ENCODE measurements at places on chromosomes 1 and 21.

- DNase-seq: no peak
Measured at GRCh38 chr1:77412069-77412819, 130.4 kb downstream of the AK5 start.

DNA sequence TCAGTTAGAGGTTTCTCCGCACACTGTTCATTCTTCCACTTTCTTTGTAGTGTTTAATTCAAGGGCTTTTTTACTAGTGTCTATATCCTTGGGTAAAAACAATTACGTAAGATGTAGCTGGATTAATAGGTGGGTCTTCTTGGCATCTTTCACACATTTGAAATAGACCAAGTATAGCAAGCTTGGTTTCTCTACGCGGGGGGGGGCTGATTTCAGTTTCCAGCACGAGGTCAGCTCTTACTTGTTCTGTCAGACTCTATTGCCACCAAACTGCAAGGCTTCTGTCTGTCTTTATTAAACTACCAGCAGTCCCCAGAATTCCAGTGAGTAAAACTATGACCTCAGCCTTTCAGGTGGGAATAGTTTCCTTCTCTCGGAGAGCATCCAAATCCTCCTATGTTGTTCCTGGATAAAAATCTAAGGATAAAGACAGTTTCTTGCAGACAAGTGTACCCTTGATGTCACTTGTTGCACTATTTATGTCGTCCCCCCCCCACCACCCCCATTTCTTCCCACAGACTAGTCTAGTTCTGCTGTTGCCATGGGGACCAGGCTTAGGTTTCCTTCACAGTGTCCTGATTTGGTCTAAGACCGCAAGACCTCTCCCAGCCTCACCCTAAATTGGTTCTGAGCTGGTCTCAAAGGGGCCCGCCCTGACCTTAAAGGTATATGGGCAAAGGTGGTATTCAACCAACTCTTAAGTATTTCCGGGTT is 17.0 kb downstream of the SPATA46 start:
- no peak for DNase-seq

GRCh38 chr1:165114022-165114888 is 242.3 kb downstream of the LMX1A start:
- DNase-seq: peak; percentile 53

GRCh38 chr21:41965461-41966013 is 11.7 kb upstream of the C2CD2 start:
- no peak for DNase-seq

GRCh38 chr1:17013491-17014320 is 2.0 kb upstream of the ATP13A2 start:
- DNase-seq: no peak

DNA sequence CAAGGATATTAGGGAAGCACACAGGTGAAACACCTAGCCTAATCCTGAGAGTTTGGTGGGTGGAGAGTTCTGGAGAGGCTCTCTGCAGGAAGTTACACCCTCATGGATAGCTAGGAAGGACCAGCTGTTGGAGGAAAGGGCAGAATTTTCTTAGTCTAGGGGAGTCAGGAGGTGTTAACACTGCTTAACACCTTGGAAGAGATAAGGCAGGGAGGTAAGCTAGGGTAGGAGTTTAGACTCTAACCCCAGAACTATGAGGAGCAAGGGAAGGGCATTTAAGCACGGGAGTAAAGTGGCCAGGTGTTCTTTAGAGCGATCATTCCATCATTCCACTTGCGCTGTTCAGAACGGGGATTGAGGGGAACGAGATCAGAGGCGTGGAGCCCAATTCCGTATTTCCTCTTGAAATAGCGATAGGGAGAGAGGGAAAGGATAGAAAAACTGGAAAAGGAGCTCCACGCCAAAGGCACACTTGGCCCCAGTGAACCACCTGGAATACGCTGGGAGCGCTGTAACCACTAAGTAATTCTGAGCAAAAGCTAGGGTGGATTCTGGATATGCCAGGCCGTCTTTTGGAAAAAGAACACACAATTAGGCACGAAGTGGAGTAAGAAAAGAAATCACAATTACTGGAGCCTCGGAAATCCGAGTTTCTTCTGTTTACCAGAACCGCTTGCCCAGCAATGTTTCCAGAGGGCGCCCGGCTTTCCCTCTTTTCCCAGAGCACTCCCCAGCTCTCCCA is 1.5 kb upstream of the GPR137B start:
- DNase-seq: no peak

- no peak for DNase-seq
Measured at GRCh38 chr1:204368996-204369726, 9.4 kb upstream of the PLEKHA6 start.

DNA sequence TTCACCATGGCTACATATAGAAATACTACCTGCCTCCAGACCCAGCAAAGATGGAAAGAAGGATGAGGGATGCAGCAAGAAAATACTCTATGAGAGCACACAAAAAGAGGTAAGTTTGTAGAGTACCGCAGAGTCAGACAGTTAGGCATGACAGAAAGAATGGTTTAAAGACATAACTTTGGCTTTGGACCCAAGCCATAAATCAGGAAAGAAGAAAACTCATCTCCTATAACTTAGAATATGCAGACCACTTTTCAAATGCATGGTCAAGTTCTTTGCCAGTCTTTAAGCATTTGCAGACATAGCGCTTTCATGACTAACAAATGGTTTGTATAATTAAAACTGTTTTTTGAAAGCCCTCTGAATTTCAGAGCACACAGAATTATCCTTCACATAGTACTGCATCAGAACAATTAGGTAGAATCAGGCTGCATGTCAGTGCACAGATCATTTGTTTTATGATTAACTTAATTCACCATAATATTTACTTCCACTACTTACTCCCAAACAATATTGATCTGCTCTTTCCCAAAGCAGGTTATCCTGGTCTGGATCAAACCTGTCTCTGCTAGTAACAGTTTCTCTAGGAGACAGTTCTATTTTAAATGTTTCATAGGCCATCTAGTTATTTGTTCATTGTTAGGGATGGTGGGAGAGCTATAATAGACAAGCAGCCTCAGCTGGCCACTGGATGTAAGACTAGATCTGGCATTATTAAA is 280.7 kb upstream of the NR5A2 start:
- DNase-seq: no peak

- DNase-seq: no peak
Measured at GRCh38 chr1:245311887-245312536, 157.2 kb downstream of the KIF26B start.

- no peak for DNase-seq
Measured at GRCh38 chr1:105886309-105886708, 1170.2 kb upstream of the PRMT6 start.

DNA sequence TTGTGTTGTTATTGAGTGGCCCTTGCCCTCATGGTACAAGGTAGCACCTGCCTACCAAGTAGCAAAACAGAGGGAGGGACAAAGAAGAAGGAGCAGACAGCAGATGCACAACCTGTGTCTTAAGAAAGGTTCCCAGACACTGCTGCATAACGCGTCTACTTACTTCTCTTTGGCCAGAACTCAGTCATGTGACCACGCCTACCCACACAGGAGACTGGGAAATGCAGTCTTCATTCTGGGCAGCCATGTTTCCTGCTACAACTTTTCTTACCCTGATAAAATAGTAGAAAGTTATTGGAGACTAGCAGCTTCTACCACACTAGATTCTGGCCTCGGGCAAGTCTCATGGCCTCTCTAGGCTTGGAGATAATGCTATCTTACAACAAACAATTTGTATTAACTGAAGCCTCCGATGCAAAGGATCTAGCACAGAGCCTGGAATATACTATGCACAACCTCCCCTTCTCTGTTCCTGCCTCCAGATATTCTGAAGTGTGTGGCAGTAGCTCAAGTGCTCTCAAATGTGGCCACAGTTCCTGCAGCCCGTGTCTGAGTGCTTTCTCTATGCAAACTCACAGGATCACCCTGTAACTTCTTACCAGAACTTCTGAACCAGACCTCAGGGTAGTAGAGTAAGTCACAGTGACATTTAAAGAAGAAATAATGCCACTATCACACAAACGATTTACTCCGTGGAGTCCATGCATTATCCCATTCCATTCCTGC is 34.1 kb upstream of the BTG2 start:
- DNase-seq: peak; percentile 63

GRCh38 chr1:119573886-119574285 is 66.9 kb downstream of the HSD3B1 start:
- no peak for DNase-seq

GRCh38 chr1:118154220-118154619 is 30.8 kb downstream of the SPAG17 start:
- DNase-seq: no peak

- no peak for DNase-seq
Measured at GRCh38 chr21:42311816-42312625, 3.2 kb downstream of the TFF3 start.

DNA sequence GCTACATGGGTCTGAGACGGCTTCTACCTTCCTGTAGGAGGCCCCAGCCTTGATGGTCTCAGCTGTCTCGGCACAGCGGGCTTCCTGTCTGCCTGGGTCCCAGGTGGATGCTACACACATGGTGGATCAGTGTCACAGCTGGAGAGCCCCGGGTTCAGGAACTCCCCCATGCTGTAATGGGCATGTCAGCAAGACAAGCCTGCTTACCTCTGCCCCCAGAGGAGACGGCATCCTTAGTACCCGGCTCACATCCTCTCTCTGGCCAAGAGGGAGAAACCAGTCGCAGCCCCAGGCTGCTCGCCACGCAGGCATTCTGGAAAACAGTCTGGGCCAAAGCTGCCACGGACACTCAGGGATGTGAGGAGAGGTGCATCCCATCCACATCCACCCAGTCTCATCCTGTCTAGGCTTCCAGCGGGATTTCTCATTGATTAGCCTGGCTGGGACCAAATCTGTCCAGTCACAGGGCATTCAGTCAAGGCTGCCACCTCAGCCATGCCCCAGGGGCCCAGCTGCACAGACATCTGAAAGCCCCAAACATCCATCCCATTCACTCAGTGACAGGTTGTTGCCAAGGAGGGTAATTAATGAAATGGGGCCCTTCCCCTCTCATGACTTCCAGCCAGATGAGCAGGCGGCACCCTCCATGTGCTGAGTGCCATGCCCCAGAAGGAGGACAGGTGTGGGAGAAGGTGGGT is 10.5 kb downstream of the SNAP47 start:
- DNase-seq: no peak

DNA sequence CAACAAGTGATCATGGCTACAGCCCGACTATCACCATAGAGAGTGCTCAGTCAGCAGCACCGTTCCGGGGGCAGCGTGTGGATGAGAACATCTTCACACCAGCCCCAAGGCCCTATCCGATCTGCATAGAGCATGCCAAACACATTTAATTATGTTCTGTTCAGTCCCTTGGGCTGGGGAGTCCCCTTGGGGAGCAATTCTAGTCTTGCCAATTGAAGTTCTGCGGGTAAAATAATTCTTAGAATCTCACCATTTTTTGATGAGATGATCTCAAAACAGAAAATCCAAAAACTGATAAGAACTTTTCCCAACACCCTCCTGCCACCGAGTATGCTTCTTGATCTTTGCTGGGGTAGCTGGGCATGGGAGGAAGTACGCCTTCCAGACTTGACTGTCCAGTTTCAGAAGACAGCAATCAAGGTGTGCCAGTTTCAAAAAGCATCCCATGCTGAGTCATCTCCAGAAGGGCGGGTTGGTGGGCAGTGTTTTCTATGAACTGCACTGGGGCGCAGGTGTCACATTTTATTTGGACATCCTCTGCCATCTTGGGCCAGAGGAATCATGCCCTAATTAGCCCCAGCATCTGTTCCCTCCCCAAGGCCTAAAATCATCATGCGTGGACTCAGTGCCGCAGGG is 20.8 kb upstream of the PTPRF start:
- no peak for DNase-seq

- no peak for DNase-seq
Measured at GRCh38 chr1:225458222-225458631, 30.4 kb upstream of the LBR start.

DNA sequence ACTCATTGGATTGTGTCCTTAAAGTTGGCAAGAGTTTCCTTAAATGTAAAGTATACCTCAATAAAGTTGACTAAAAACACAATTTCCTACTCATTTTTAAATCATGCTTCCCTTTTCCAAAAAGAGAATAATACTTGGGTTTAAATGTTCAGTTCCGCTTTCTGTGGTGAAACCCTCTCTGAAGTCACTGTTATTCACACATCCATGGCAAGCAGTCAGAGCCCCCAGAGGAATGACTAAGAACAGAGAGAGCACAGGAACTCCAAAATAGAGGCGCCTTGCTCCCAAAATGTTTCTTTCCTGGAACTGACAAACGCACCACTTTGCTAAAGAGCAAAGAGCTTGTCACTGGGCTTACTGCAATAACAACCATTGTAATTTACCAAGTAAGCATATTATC is 142.5 kb downstream of the TIAM1 start:
- no peak for DNase-seq

DNA sequence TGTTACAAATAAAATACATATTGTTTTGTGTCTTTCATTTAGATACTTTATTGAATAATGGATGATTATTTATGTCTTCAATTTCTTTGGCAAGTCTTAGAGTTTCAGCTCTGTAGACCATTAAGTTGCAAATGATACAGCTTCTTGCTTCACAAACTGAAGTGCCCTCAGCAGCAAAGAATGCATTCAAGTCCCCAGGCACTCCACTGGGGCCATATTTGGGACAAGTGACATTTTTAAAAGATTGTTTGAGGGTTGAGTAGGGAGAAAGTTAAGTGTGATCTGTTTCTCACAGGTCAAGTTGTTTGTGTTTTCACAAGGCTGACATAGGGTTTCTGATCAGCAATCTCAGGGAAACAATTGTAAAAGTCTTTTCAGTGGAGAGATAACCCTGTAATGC is 400.7 kb downstream of the PLA2G4A start:
- no peak for DNase-seq

- DNase-seq: no peak
Measured at GRCh38 chr1:24216276-24217074, 29.4 kb upstream of the IFNLR1 start.

DNA sequence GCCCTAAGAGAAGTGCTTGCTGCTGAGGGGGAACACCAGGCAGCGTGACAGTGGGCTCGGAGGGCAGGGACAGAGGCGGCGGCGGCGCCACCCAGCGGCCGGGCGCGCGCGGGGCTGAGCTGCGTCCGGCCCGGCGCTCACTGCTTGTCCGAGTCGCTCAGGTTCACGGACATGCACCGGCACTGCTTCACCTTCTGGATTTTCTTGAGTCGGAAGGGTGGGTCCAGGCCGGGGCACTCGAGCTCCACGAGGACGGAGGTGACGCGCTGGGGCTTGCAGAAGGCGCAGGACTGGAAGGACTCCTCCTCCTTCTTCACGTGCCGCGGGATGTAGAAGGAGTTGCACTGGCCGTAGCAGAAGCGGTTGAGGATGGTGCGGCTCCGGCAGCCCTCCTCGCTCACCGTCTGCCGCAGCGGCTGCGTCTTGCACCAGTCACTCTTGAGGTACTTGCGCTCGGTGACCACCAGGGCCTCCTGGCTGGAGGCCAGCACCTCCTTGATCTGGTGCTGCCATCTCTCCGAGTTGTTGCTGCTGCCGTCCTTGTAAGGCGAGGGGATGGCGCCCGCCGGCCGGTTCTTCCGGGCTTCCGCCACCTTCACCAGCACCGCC is 119.0 kb downstream of the GREM2 start:
- DNase-seq: no peak

DNA sequence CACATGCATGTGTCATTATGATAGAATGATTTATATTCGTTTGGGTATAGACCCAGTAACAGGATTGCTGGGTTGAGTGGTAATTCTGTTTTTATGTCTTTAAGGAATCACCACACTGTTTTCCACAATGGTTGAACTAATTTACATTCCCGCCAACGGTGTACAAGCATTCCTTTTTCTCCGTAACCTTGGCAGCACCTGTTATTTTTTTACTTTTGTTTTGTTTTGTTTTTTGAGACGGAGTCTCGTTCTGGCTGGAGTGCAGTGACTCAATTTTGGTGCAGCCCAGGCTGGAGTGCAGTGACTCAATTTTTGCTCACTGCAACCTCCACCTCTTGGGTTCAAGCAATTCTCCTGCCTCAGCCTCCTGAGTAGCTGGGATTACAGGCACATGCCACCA is 8.5 kb upstream of the S100B start:
- no peak for DNase-seq
